ENCODE measurements at places on chromosomes 3 and 15.

- no peak for DNase-seq
Observed at GRCh38 chr3:177792311-177793030, 595.2 kb upstream of the TBL1XR1 start.

DNA sequence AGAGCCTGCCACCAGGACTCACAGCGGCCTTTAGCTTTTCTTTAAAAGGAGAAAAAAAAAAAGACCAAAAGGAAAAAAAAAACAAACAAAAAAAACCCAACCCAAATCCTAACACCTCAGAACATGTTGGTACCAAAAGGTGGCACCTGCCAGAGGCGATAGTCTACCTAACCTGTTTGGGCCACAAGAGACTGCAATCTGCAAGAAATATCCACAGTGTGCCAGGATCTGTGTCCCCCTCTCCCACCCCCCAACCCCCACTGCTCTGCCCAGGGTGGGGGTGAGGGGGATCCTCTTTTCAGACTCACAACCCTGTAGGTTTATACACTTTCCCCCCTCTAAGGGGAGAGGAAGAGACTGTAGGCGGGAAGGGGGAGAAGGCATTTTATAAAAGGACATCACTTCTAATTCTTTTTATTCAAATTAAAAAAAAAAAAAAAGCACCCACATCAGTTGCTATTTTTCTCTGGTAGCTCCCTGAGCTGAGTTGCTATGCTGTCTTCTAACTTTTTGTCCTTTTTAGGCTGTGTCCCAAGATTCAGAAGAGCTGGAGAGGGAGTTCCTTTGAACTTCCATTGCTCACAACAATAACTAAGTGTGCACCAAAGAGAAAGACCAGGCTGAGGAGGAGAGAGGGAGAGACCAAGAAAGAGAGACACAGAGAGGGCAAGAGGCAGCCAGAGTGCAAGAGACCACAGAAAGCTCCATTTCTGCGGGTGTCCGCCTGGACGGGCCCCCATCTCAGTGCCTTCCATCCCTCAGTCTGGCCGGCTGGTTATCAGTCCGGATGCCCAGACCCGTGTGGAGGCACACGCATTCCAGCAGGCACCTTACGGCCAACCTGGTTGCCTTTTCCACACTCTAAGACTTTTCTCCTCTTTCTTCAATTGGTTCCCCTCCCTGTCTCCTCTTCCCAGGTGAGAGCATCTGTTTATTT is 48.9 kb downstream of the TLE3 start:
- no peak for DNase-seq

GRCh38 chr3:114587986-114588385 is 294.2 kb downstream of the TIGIT start:
- no peak for DNase-seq

GRCh38 chr3:123054931-123055330 is 11.9 kb upstream of the PDIA5 start:
- DNase-seq, result no peak

- DNase-seq, result no peak
Observed at GRCh38 chr3:45272032-45272810, 46.1 kb upstream of the TMEM158 start.

- DNase-seq, result no peak
Observed at GRCh38 chr15:74955017-74955416, 1.6 kb downstream of the RPP25 start.

DNA sequence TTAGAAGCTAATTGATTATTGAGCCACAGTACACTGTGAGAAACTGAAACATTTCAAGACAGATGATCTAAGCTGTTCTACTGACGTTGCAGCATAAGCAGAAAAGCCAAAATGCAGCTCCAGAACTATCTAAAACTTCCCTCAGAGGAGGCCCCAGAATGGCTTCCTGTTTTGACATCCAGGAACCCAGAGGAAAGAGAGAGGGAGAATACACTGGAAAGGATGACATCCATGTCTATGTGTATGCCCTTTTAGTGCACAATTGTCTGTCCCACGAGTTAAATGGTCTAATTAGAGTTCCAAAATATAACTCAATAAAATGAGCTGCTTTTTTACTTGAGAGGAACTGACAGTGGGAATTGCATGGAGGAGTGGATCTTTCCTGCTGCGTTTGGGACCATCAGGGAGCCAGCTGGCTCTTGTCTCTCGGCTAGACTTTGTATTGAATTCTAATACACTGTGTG is 688.1 kb downstream of the ZNF385D start:
- DNase-seq, result no peak

DNA sequence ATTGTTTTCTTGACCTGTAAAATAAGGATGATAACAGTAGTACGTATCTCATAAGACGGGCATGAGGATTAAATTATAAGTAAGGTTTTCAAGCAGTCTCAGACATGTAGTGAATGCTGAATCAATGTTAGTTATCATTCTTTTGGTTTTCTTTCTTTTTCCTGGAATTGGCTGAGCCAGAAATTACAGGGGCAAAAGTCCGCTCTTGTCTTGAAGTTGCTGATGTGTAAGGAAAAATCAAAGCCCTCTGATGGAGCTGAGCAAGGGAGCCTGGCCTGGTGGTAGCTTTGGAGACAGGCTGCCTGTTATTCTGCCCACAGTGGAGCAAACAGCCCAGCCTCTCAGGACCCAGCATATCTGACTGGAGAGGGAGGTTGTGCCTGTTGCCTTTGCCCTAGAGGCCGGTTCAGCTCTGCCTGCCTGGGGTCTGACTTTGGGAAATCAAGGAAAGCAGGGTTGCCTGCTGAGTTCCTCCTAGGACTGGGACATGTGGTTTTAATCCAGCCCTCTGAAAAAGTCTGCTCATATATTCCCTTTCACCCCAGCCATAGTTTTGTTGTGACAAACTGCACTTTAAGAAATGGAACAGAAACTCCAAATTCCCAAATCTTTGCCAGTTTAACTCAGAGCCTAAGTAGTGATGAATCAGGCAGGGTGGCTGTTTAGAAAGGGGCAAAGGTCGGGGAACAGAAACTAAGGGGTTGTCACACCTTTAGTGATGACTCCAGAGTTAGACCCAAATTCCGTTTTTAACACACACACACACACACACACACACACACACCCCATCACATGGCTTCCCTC is 40.1 kb downstream of the GASK1A start:
- DNase-seq, result no peak
